ENCODE measurements at places on chromosomes 1 and 21. TPM values are rescaled to one million over a fixed set of nuclear protein-coding genes. Genes with fewer than 3 reads are reported as not detected.

DNA sequence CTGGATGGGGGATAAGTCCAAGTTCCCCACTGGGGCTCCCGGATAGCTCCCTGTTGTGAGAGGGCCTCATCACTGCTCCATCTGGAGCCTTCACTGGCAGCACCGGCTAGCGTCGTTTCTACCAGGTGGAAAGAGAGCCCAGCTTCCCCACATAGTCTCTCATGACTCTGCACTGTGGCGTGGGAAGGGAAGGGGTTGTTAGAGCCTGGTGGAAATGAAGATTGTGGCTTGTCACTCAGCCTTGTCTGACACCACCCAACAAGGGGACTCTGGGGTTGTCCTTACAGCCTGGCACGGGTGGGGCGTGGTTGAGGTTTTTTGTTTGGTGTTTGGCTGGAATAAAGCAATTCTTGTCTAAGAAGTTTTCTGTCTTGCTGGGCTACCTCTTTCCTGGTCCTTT is 94.6 kb downstream of the ADARB1 start:
- no peak for DNase-seq

The PDPN gene
- polyA plus RNA-seq: 0.18 TPM

DNA sequence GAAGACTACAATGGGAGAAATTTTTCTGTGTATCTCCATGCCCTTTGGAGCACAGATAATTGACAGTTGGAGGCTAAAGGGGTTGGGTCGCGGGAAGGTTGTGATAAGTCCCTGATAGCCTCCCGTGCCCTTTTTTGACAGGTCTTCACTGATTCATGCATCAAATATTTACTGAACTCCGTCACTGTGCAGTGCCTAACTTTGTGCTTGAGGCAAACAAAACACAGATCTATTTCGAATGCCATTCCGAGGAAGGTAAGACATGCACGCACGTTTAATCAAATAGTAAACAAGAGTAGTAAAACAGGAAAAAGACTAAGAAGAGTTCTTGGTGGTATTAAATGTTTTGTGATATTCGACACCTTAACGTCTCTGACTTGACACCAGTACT is 494 bp upstream of the PIP5K1A start:
- DNase-seq: no peak

GRCh38 chr1:151311011-151311410 is 16.2 kb downstream of the PI4KB start:
- no peak for DNase-seq

DNA sequence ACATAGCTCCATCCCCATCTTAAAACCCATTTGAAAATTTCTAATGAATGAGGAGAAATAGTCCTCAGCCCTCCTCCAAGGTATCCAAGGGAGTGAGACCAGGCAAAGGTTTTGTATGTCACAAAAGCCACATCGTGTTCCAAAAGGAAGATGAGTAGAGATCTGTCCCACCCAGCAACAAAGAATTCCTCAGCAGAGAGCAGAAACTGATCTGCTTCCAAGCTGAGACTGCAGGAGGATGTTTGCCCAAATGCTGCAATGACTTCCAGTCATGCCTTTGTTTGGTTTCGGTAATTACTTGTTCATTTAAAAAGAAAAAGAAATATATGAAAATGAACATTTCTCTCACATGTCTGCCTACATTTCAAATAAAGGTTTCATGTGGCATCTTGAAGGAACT is 186.9 kb downstream of the SETD4 start:
- no peak for DNase-seq

DNA sequence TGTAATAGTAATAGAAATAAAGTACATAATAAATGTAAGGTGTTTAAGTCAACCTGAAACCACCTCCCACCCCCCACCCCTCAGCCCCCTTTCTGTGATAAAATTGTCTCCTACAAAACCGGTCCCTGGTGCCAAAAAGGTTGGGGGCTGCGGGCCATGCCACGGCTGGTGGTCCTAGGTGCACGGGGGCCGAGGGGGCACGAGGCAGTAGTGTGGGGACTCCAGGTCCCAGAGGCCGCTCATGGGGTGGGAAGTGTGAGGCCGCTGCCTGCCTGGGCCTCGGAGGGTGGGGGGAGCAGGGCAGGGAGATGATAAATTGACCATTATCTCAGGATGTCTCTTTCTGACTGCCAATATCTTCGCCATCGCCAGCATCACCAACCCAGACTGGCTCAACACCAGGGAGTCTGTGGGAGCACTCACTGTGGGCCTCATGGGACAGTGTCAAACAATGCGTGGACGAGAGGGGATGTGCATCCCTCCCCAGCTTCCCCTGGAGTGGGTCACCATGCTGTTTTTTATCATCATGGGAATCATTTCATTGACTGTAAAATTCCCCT is 6.5 kb downstream of the ZBTB17 start:
- no peak for DNase-seq
